ENCODE measurements at places on chromosomes 16 and 17. TPM values are rescaled to one million over a fixed set of nuclear protein-coding genes. Genes with fewer than 3 reads are reported as not detected.

- no peak overlapping the region for H3K27ac ChIP-seq
- no peak overlapping the region for H3K4me3 ChIP-seq
- peaks cover 6% of the 10 kb centered on the region for H3K27me3 ChIP-seq
- DNase-seq: no peak
Measured at GRCh38 chr17:65634533-65634932, 73.1 kb upstream of the AXIN2 start.

DNA sequence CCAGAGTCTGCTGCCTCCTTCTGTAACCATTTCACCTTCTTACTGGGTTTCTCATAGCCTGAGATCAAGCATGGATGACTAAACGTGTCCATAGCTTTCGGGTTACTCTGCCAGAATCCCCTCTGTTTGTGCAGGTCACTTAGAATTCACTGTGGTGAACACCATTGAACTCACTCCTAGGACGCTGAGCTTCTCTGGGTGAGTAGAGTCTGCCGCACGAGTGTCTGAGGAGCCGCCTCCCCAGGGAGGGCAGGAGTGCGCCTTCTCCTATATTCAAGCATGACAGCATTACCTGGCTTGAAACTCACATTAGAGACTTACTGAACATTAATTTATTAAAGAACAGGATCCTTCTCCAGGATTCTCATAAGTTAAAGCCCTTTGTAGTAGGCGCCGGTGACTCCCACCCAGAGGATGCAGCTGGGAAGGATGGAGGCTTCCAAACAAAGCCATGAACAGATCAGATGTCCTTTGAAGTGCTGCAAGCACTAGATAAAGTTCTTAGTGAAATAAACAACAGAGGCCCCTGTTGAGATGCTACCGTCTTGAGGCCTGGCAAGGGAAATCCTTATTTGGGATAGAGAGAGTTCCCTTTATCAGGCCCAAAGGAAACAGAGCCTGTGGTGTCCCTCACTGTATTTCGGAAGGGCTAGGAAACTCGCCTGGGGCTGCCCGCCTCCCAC lies 144.6 kb upstream of the PLCG2 start:
- no peak for DNase-seq
- H3K36me3 ChIP-seq: no peaks in the 10 kb centered on the region
- H3K27me3 ChIP-seq: no peaks in the 10 kb centered on the region
- H3K4me1 ChIP-seq: peaks cover 63% of the 10 kb centered on the region
- peak overlapping the region; percentile 100 for H3K27ac ChIP-seq

Gene HSD17B2
- not detected for total RNA-seq

DNA sequence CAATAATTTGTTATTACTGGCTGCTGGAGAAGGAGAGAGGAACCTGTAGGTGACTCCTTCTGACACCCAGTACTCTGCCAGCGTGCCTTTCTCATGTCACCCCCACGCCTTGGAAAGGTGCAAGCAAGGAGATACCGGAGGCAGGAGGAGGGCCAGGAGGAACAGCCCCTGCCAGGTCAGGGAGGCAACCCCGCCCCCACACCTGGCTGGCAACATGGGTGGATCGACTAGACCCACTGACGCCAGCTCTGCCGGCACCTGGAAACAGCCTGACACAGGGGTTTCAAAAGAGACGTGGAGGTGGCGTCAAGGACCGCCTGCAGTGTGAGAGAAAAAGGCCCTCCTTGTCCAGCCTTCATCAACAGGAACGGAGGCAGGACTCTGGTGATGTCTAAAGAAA lies 62.3 kb downstream of the CYB5B start:
- H3K36me3 ChIP-seq: no peaks in the 10 kb centered on the region
- H3K4me3 ChIP-seq: no peak overlapping the region
- no peak for DNase-seq
- no peaks in the 10 kb centered on the region for H3K4me1 ChIP-seq

DNA sequence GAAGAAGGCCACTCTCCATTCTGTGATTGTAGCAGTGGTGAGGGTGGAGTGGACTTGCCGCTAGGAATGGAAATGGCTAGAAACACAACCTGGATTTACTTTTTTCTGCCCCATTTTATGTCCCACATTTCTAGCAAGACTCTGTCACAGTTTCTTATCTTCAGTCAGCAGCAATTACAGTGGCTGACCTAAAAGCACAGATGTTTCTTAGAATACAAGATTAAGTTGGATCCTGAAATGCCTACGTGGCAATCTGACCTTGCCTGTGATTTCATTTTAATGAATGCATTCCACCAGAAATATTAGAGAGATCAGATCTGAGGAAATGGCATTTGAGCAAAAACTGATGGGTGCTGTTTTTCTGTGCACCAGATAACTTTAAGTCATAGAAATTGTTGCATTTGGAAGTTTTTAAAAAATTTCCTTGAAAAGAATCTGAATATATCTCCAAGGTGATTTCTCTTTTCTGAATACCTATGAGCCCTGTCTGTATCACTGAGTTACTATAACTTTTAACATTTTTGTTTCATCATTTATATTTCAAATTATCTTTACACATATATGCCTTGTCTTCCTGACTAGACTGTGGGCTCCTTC lies 5.4 kb downstream of the HEATR3 start:
- H3K27ac ChIP-seq: no peak overlapping the region
- peaks cover 34% of the 10 kb centered on the region for H3K4me1 ChIP-seq
- H3K27me3 ChIP-seq: no peaks in the 10 kb centered on the region
- DNase-seq: no peak
- peaks cover 49% of the 10 kb centered on the region for H3K36me3 ChIP-seq

DNA sequence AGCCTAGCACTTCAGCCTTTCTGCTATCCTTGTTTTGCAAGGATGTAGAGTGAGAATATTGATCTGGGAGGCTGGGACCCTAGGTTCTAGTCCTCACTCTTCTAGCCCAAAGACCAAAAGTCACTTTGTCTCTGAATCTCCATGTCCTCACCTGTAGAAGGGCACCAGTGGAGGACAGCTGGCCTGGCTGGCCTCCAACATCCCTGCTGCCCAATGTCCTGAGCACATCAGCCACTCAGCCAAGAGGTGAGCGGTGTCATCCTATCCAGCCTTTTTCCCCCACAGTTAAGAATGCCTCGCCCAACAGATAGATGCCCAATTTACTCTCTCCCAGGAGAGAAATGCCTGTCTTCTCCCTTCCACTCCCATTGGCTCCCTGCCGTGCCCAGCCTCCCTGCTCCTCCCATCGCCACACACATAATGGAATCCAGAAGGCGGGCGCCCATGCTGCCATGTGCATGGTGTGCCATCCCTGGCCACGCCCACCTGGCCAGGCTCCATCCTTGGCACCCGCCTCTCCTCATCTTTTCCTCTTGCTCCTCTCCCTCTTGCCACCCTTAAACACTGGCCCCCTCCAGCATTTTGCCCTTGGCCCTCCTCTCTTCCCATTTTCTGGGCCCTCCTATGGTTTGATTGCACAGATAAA lies 157.3 kb upstream of the SDK2 start:
- H3K4me3 ChIP-seq: no peak overlapping the region
- DNase-seq: no peak
- no peaks in the 10 kb centered on the region for H3K4me1 ChIP-seq
- H3K27ac ChIP-seq: no peak overlapping the region
- no peaks in the 10 kb centered on the region for H3K27me3 ChIP-seq

Gene SMIM5
- 0.38 TPM for total RNA-seq
